Urothelium cell line (cell line): ENCODE measurements at places on chromosomes 7 and 10.

DNA sequence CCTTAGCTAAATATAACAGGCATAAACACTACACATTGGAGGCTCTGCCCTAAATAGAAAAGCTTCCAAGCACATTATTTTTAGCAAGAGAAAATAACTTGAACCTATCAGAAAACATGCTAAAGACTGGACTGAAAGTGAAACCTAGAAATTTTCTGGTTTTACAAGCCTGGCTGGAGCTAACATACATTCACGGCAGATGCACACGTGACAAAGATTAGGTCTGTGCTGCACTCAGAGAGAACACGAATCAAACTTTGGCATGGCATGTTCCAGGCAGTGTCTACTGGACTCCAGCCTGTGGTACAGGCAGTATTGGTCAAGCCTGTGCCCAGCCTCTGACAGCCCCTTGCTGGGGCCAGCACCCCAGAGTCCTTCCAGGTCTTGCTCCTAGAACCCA is 94.1 kb upstream of the PCBD1 start:
- DNase-seq: no peak

DNA sequence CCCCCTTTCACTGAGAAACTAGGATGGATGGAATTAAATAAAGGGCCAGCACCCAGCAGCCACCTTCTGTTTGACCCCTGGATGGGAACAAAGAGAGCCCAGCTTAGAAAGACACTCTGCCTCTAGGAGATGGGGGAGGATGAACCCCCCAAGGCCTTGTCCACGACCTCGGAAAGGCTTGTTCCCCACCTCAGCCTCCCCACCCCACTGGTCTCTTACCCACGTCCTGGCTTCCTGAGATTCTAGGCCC is 9.7 kb downstream of the ITPRIP start:
- no peak for DNase-seq

DNA sequence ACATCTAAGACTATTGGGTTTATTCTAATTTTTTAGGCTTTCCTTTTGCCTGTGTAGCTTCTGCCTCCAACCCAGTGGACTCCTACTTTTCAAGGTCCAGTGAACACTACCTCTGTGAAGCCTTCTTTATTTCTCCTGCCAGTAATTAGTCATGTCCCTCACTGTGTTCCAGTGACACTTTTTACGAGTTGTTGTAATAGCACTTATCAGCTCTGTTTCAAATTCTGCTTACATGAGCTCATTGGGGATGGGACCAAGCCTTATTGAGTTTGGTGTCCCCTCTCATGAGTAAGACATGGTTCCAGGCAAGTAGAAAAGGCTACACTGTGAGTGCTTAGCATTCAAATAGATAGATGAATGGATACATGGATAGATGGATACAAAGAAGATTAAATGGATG is 184.6 kb downstream of the HIBADH start:
- DNase-seq: no peak

DNA sequence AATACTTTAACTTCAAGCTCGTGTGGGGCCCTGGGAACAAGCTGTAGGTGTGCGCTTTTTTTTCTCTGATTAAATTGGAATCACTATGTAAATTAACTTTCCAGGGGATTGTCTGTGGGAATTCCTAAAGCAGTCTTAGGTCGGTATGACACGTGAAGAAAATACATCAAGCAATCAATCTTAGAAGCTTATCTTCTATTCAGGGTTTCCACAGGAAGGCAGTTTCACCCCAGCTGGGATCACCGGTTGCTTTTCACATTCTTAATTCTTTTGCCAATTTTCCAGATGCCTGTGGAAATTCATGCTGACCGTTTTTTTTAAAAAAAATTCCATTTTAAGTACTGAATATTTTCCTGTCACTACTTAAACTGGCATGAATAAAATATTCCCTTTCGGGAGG is 41.9 kb downstream of the CAMK1D start:
- DNase-seq: no peak

DNA sequence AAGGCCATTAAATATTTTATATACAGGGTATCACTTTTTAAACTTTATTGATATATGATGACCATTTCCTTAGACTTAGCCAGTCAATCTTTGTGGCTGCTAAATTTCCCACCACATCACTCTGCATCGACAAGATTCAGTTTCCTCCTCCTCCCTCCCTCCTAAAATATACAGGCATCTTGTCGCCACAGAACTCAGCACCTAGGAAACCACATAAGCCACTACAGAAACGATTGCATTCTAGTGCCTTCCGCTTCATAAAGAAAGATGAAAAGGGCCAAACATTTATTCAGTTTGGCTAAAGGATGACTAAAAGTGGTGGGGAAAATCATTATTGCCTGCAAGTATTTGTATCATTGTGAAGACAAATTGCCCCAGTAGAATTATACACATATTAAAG is 30.7 kb downstream of the ERCC6 start:
- no peak for DNase-seq

- no peak for DNase-seq
Observed at GRCh38 chr7:99141334-99141733, 2.6 kb downstream of the SMURF1 start.

DNA sequence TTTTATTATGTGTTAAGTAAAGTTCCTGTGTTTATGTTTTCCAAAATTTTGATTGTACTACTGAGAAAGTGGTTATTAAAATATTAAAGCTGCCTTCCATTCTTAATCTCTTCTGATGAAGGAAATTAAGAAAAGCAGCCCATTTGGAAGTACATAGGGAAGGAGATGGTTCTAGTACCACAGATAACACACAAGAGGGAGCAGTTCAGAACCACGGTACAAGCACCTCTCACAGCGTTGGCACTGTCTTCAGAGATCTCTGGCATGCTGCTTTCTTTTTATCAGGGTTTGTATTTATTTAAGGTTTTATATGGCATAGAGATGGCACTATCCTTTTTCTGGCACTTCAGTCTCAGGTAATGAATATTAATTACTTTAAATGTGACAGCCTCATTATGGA is 111.6 kb downstream of the PHTF2 start:
- DNase-seq: no peak

- no peak for DNase-seq
Observed at GRCh38 chr7:106420736-106421135, 136.0 kb upstream of the NAMPT start.

GRCh38 chr10:77922566-77923179 is 3.9 kb downstream of the DLG5 start:
- no peak for DNase-seq

DNA sequence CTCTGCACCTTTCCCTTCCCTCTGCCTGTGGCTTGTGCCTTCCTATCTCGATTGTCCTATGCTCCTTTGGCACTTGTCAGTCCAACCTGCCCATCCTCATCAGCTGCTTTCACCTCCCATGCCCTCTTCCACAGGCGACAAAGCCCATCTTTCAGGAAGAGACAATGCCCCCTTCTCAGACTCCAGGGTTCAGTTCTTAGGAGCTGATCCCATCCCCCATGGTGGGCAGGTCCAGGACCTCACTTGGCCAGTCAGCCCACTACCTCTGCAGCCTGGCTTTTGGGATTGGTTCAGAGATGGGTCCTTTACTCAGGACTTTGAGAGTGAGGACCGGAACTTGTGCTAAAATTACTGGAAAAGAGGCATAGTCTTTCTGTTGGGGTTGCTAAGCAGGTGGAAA is 74.0 kb upstream of the NANOS1 start:
- DNase-seq: no peak

DNA sequence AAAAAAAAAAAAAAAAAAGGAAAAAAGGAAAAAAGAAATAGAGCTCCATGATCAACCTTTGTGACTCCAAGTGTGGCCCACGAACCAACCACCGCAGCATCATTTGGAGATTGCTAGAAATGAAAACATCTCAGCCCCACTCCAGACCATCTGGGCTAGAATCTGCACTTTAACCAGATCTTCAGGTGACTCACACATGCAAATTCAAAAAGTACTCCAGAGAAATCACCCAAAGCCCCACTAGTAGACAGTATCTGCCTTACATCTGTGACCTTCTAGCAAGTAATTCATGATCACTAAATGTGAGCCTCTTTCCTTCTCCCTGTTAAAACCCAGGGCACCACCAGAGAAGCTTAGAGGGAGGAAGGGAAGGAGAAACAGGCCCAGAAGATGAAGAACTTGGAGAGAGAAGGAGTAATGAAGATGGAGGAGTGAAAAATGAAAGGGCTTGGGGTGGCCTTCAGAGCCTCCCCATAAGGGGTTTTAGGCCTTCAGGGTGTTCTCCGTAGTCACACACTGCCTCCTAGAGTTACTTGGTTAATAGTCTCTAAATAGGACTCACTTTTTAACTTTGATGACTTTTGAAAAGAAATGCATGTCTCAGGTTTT is 94.0 kb downstream of the SLC37A3 start:
- no peak for DNase-seq

- DNase-seq: peak; percentile 28
Observed at GRCh38 chr10:86440874-86441843, 74.6 kb upstream of the GRID1 start.

DNA sequence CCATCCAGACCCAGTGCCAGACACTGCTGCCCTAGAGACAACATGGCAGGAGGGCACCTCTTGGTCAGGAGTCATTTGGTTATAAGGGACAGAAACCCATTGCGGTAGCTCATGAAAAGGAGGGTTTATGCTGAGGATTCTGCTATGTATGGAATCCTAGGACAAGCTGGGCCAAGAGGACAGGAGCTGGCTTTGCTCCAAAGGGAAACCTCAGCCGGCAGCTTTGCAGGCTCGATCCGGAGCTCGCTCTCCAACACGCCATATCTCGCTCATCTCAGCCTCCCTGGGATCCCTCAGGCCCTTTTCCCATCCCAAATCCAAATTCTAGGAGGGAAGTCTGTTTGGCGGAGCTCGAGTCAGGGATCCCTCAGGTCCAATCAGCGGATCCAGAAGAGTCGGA is 345.7 kb downstream of the GLRX3 start:
- DNase-seq: no peak

DNA sequence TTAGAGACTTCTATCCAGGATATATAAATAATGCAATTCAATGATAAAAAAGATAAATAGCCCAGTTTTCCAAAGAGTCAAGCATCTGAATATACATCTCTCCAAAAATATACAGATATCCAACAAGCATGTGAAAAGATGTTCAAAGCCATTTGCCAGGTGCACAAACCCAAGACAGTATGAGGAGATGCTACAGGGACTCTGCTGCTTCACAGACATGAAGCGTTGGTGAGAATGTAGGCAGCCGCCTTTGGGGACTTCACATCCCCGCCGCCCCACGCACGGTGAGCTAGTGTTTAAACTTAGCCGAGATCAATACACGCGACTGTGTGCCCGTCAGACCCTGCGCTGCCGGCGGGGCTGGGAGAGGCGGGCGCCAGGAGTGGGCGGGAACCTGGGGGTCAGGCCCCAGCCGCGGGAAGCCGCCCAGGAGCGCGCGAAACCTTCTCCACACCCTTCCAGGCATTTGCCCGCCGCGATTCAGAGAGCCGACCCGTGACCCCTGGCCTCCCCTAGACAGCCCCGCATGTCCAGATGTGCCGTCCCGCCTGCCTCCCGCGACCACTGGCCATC is 927 bp upstream of the ALOX5 start:
- DNase-seq: no peak

GRCh38 chr7:36137258-36137657 is 15.8 kb upstream of the EEPD1 start:
- no peak for DNase-seq

DNA sequence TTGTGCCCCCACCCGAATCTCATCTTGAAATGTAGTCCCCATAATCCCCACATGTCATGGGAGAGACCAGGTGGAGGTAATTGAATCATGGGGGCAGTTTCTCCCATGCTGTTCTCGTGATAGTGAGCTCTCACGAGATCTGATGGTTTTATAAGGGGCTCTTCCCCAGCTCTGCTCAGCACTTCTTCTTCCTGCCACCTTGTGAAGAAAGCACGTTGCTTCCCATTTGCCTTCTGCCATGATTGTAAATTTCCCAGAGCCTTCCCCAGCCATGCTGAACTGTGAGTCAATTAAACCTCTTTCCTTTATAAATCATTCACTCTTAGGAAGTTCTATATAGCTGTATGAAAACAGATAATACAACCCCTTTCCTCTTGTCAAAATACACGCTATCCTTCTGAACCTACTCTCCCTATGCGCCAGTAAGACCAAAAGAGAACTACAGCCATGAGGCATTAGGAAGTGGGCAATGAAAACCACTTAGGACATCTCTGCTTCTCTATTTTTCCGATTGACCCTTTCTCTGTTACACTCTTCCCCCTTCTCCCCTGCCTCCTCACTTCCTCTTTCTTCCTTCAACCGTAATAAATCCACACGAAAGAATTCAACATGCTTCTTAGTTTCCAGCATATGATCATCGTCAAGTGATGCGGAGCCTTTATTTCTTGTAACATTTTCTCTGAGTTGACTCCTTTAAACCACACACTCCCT is 101.2 kb upstream of the WDR11 start:
- DNase-seq: no peak

DNA sequence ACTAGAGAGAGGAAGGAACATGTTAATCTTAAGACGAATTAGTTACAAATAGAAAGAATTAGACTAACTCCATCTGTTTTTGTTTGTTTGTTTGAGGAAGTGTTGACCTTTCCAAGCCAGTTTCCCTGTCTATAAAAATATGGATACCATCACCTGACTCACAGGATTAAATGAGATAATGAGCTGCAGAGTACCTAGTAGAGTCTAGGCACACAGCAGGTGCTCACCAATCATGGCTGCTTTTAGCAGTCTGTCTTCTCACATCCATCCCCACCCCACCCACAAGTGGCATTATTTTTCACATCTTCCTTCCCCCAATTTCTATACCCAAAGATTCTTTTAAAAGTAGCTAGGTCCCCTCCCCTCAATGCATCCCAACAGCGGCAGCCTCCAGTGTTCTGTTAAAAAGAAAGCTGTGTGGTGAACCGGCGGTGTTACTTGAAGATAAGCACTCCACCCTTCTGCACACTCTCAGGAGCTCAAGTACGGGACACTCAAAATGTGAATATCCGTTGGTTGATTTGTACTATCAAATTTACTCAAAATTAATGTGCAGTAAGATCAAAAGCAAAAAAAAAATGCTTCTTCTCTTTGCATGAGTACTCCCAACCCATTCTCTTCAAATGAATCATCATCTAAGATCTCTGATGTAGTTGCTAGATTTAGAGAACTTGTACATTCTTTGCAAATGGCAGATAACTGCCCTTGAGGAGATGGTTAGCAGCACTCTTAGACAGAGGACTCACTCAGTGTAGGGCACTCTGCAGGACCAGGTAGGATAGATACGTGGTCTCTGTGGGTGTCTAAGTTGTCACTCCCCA is 145.4 kb upstream of the ASAH2 start:
- DNase-seq: no peak

- peak; percentile 46 for DNase-seq
Observed at GRCh38 chr7:116327752-116328151, 117.4 kb downstream of the TES start.

DNA sequence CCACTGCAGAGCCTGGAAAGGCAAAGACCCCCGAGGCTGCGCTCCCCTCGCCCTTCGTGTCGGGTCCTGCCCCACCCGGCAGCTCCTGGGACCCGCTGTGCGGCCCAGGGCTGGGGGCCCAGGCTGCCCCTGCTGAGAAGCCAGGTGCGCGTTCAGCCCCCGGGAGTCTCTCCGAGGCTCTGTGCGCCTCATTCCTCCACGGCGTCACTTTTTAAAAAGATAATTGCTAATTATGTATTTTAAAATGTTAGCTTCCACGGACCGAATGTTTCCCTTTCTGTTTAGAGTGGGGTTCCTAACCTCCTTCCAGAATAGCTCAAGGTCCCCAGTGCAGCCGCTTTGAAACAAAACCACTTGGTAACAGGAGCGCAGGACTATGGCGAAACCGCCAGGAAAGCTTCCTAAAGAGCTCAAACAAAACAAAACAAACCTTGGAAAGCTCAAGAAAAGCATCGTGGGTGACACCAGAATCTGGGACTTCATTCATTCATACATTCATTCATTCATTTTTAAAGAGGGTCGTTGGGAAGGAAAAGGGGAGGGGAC is 45.6 kb downstream of the PDIA4 start:
- no peak for DNase-seq

- no peak for DNase-seq
Observed at GRCh38 chr10:71985542-71986250, 21.5 kb downstream of the CHST3 start.
